ENCODE measurements at places on chromosomes 2 and 18. TPM values are rescaled to one million over a fixed set of nuclear protein-coding genes. Genes with fewer than 3 reads are reported as not detected.

The VWA3B gene
- total RNA-seq: not detected

The KRTCAP3 gene
- total RNA-seq: 28.6 TPM

The FASTKD1 gene
- 19.8 TPM for total RNA-seq

The MEP1B gene
- total RNA-seq: not detected

The CRYGC gene
- total RNA-seq: not detected

The CXCR1 gene
- not detected for total RNA-seq

The TOGARAM2 gene
- total RNA-seq: under 0.01 TPM

The IL37 gene
- total RNA-seq: not detected

Data from tracheal epithelial cell (primary cell).